Activated T-helper 17 cell treated with anti-CD3 and anti-CD28 coated beads, Interleukin-2, amount 50 U/mL, for 72 hours (primary cell): ENCODE measurements at places on chromosomes 7 and 10. TPM values are rescaled to one million over a fixed set of nuclear protein-coding genes. Genes with fewer than 3 reads are reported as not detected.

The STEAP1 gene
- total RNA-seq = 0.52 TPM

The KLF14 gene
- total RNA-seq = not detected

The PAPOLB gene
- not detected for total RNA-seq

- no peak for ATAC-seq
Measured at GRCh38 chr7:15199482-15199881, 296.9 kb upstream of the DGKB start.

DNA sequence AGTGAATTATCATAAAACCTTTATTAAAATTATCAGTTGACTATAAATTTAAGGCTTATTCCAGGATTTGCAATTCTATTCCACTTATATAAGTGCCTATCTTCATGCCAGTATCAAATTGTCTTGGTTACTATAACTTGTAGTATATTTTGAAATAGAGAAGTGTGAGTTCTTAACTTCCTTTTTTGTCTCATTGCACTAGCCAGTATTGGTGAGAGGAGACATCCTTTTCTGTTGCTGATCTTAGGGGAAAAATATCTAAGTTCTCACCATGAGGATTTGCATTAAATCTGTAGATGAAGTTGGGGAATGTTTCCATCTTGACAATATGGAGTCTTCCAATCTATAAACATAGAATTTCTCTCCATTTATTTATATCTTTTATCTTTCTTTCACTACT is 104.2 kb upstream of the MKI67 start:
- no peak for ATAC-seq

DNA sequence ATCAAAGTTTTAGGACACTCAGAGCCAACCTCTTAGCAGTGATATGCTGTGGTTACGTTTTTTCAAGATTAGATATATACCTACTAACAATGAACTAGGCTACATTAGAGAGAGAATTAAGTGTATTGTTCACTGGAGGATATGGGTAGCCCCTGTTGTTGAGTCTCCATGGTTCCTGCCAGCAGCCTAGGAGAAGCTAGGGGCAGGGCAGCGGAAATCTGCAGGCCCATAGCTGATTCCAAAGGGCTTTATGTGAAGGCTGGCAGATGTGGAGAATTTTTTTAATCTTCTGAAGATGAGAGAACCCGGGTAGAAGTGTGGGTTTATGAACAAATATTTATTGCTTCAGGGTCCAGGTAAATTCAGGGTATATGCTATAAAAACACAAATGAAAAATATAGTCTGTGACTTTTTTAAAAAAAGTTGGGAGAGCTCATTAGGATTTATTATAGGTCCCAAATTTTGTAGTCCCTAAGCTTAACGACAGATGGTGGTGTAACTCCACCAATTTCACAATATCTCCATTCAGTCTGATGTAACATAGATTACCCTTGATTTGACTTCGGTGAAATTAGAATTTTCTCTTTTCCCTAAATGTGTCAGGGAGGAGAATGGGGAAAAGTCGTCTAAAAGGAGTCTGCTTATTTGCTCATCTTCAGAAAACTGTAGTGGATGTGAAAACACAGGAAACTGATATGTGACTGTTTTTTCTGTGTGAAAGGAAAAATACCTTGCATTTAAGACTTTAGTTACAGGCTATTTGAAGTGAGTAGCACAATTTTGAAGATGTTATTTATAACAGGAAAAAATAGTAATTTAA is 163.0 kb upstream of the PPP1R3A start:
- ATAC-seq = no peak

GRCh38 chr7:155979994-155980393 is 167.7 kb upstream of the SHH start:
- no peak for ATAC-seq

- ATAC-seq = no peak
Measured at GRCh38 chr7:80145780-80146422, 11.3 kb downstream of the GNAI1 start.

- ATAC-seq = no peak
Measured at GRCh38 chr10:46541017-46541661, 15.3 kb downstream of the GPRIN2 start.

GRCh38 chr10:55852900-55853299 is 508.2 kb downstream of the ZWINT start:
- ATAC-seq = no peak

DNA sequence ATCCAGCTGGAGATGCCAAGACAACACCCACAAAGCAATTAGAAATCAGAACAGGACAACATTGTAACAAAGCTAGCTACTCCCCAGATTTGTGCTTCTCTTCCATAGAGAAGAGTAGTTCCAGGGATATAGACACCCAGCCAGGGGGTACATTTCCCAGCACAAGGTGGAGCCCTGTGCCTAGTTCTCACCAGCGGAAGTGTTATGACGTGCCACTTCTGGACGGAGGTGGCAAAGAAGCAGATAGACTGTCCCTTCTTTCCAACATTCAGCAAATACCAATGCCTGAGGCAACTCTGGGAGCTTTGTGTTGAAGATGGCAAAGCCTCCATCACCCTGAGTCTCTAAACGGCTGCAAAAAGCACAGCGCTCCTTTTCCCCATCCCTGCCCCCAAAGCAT is 23.4 kb upstream of the GSAP start:
- no peak for ATAC-seq

DNA sequence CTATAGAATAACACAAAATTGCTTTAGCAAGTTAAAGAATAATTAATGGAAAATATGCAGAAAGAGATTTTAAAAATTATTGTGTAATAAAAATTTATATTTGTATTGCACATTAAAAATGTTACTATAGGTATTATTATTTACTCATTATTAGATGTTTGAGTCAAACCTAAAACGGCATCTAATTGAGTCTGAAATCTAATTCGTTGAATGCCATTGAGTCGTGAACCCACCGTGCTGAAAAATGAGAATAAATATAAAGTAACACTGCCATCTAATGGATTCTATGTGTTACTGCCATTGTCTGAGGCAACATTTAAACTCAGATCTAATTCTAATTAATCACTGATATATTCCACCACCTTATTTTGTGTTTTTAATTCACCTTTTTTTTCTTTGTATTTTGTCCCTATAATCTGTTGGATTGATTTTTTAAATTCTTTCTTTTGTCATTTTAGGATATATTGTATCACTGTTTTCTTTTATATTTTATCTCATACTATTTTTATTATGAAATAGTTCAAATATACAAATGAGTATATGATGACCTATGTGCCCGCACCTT is 62.2 kb downstream of the SAMD9 start:
- peak; percentile 54 for ATAC-seq
